ENCODE measurements at places on chromosomes 11 and 22. TPM values are rescaled to one million over a fixed set of nuclear protein-coding genes. Genes with fewer than 3 reads are reported as not detected.

DNA sequence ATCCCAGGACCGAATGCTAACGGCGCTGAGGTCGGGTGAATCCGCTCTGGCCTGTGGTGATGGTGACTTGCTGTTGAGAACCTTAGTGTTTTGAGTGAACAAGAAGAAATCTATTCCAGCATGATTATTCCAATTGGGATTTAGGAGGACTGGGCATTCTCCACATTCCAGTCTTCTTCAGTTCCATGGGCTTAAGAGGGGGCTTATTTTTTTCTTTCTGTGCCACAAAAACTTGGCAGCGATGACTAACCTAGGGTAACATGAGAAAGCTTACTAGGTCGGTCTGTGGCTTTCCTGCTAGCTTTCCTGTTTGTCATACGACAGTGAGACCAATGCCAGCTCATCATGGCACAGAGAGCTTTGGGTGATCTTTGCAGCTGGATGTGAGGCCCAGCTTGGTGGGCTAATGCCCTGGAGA, 62.9 kb upstream of the ATXN10 start:
- H3K36me3 ChIP-seq, result no peaks in the 10 kb centered on the region
- H3K27me3 ChIP-seq, result peaks cover 4% of the 10 kb centered on the region
- peak; percentile 59 for DNase-seq
- peak overlapping the region; percentile 19 for H3K27ac ChIP-seq
- H3K4me3 ChIP-seq, result no peak overlapping the region
- peaks cover 9% of the 10 kb centered on the region for H3K4me1 ChIP-seq

GRCh38 chr11:46743693-46744339, 24.8 kb downstream of the F2 start:
- DNase-seq, result no peak
- no peak overlapping the region for H3K4me3 ChIP-seq
- H3K27ac ChIP-seq, result no peak overlapping the region
- peaks cover 64% of the 10 kb centered on the region for H3K36me3 ChIP-seq
- no peaks in the 10 kb centered on the region for H3K4me1 ChIP-seq

DNA sequence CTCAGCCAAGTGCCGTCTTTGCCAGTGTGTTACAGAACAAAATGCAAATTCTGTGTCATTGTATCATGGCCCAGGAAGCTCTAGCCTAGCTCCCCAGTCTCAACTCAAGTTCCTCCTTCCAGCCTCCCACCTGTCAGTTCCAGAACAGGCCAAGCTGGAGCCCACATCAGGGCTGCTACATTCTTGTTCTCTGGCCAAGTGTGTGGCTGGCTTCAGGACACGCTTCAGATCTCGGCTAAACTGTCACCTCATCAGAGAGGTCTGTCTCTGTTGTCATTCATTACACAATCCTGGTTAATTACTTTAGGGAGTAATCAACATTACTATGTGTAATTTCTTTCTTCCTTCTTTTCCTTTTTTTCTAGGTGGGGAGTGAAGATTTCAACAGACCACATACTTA, 347.0 kb upstream of the SYN3 start:
- H3K27me3 ChIP-seq, result no peaks in the 10 kb centered on the region
- H3K4me1 ChIP-seq, result no peaks in the 10 kb centered on the region
- no peaks in the 10 kb centered on the region for H3K36me3 ChIP-seq
- H3K4me3 ChIP-seq, result no peak overlapping the region
- DNase-seq, result no peak
- no peak overlapping the region for H3K27ac ChIP-seq

MS4A12 gene
- not detected for total RNA-seq

GRCh38 chr11:96622026-96622634, 232.3 kb downstream of the JRKL start:
- no peak overlapping the region for H3K27ac ChIP-seq
- H3K36me3 ChIP-seq, result no peaks in the 10 kb centered on the region
- no peaks in the 10 kb centered on the region for H3K4me1 ChIP-seq
- no peak overlapping the region for H3K4me3 ChIP-seq
- H3K27me3 ChIP-seq, result no peaks in the 10 kb centered on the region

GRCh38 chr22:38153821-38154562, 27.6 kb downstream of the PLA2G6 start:
- no peak overlapping the region for H3K27ac ChIP-seq
- no peaks in the 10 kb centered on the region for H3K36me3 ChIP-seq
- no peaks in the 10 kb centered on the region for H3K27me3 ChIP-seq
- no peak overlapping the region for H3K4me3 ChIP-seq
- no peak for DNase-seq

FAM111B gene
- 70.1 TPM for total RNA-seq

DNA sequence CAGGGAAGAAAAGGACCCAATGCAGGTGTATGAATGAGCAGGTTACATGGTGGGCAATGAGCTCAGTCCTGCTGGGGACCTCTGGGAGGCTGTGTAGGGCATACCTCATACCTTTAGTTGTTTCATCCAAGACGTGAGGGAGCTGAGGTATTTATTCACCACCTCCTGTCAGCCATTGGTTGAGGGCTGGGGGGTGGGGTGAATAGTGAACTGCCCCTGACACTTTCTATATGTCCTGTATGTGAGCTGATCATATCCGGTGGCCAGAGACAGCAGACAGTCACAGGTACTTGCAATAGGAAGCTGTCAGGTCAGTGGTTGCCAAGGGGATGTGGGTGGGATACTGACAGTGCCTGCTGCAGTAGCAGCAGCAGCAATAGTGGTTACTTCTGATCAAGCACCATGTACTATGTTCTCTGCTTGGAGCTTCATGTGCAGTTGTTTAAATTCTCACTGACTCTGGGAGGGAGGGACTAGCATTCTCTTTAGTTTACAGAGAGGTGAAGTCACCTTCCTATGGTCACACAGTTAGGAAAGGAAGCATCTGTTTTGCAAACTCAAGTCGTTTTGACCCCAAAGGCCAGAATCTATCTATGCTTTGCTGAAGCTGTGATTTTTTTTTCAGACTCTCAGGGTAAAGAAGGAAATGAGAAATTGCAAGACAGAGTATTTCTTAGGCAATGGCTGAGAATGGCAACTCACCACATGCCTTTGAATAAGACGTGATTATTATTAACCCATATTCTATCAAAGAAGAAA, 54.0 kb downstream of the MIAT start:
- H3K4me3 ChIP-seq, result no peak overlapping the region
- no peaks in the 10 kb centered on the region for H3K4me1 ChIP-seq
- DNase-seq, result no peak
- H3K27ac ChIP-seq, result no peak overlapping the region
- H3K36me3 ChIP-seq, result peaks cover 19% of the 10 kb centered on the region

DNA sequence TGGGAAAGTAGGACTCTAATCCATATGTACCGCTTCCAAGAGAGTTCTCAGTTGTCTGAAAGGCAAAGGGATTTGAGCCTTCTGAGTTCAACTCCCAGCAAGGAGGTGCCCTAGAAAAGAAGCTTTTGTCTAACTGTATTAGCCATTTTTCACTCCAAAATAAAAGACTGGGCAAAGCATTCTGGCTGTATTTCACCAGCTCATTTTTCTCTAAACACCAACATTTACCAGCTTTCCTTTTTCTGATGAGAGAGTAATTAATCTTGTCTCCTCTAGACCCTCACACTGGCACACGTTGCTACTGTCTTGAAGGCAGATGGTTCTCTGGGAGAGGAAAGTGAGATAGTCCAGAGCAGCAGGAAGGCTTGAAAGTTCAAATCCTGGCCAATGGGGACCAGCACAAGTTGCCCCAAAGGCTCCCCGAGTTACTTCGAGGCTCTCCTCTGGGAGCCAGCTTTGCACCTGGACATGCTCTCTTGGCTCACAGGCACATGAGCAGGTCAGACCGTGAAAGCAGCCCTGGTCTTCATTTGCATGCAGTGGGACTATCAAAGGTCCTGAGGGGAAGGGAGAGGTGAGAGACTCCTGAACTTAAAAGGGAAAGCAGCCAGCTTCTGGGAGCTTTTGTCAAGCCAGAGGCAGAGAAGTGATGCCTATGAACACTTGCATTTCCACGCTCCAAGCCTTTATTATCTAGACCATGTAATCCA, 100.0 kb downstream of the NTM start:
- no peak overlapping the region for H3K4me3 ChIP-seq
- DNase-seq, result no peak
- no peaks in the 10 kb centered on the region for H3K27me3 ChIP-seq
- H3K4me1 ChIP-seq, result no peaks in the 10 kb centered on the region
- no peak overlapping the region for H3K27ac ChIP-seq
- H3K36me3 ChIP-seq, result no peaks in the 10 kb centered on the region

GRCh38 chr11:3123305-3123704, 41.8 kb downstream of the OSBPL5 start:
- no peak overlapping the region for H3K4me3 ChIP-seq
- DNase-seq, result no peak
- no peak overlapping the region for H3K27ac ChIP-seq
- H3K27me3 ChIP-seq, result no peaks in the 10 kb centered on the region

DNA sequence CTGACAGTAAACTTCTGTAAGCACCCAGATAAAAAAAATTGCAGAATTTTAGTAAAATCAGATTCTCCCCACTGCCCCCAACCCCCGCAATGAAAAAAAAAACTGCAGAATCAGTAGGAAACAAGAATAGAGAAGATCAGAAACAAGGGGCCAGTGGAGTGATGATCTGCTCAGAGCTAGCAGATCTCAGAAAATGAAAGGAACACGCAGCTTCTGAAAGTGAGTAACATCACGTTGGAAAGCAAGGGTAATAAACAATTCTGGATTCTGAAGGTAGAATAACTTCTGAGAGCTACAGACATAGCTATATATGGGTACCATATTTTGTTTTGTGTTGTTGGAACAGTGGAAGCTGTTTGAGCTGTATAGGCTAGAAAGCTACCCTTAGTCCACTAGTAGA, 23.2 kb downstream of the ACAT1 start:
- H3K27me3 ChIP-seq, result no peaks in the 10 kb centered on the region
- peak overlapping the region; percentile 44 for H3K4me3 ChIP-seq
- peak overlapping the region; percentile 81 for H3K27ac ChIP-seq
- peaks cover 76% of the 10 kb centered on the region for H3K36me3 ChIP-seq
- H3K4me1 ChIP-seq, result peaks cover 11% of the 10 kb centered on the region

SRPRA gene
- 180 TPM for total RNA-seq

MS4A3 gene
- not detected for total RNA-seq

PGA5 gene
- not detected for total RNA-seq

GRCh38 chr11:65613091-65613928, 711 bp downstream of the MAP3K11 start:
- H3K27ac ChIP-seq, result peak overlapping the region; percentile 67
- DNase-seq, result peak; percentile 74
- H3K4me1 ChIP-seq, result peaks cover 49% of the 10 kb centered on the region
- H3K4me3 ChIP-seq, result peak overlapping the region; percentile 97
- H3K36me3 ChIP-seq, result peaks cover 50% of the 10 kb centered on the region

DNA sequence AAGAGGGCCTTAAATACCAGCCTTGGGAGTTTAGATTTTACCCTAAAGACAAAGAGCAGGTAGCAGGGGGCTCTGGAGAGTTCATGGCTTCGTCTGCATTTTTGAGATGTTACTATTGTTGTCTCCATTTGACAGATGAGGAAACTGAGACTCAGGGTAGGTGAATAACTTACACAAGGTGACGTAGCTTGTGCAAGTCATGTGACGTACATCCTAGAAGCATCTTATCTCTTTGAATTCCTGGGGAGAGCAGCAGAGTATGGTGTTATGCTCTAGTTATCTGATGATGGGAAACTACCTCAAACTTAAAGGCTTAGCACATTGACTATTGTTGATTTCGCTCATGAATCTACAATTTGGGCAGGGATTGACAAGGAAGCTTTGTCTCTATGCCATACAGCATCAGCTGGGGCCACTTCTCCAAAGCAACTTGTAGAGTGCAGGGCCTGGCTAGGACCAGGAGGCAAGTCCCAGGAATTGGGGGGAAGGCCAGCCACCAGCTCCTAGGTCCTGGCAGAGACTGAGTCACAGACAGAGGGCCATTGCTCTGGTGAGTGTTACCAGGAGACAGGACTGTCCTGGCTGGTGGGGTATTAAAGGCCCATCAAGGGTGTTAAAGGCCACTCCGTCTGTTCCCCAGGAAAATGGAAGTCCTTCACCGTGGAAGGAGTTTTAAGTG, 52.1 kb upstream of the TSKU start:
- DNase-seq, result no peak
- H3K4me1 ChIP-seq, result no peaks in the 10 kb centered on the region
- peaks cover 7% of the 10 kb centered on the region for H3K27me3 ChIP-seq
- no peak overlapping the region for H3K27ac ChIP-seq

GGTLC2 gene
- total RNA-seq, result not detected

DNA sequence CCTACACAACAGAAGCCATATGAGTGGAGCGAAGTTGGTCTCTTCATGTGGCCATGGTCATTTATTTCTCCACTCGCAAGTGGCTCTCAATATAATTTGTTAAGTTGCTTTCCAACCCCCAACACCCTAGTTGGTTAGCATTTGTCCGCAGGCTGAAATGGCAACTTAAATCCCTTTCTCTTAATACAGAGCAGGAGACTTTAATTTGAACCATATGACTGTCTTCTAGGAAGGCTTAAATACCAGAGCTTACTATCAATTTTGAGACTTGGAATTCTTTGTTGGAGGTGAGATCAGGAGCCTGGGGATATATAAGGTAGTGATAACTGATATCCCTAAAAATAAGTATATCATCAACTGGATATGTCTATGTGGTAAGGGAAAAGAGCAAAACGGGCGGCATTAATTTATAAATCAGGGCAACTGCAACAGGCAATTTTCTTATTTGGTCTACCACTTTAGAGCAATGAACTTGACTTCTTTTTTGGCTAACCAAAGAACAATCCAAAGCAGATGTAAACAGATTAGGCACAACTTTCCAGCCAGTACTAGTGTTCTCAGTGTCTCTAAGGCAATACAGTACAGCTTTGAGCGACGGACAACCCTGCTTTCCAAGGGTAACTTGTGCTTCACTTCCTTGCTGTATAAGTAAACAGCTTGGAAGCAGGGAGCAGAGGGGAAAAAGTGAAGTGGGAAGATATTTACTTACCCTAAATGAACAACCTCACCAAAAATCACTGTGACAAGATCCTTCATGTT, 74.7 kb upstream of the APOA1 start:
- no peak overlapping the region for H3K27ac ChIP-seq
- H3K4me1 ChIP-seq, result peaks cover 8% of the 10 kb centered on the region
- H3K36me3 ChIP-seq, result peaks cover 11% of the 10 kb centered on the region
- DNase-seq, result no peak
- no peaks in the 10 kb centered on the region for H3K27me3 ChIP-seq

GRCh38 chr22:21009638-21010425, 5.1 kb upstream of the P2RX6 start:
- H3K36me3 ChIP-seq, result no peaks in the 10 kb centered on the region
- no peak overlapping the region for H3K27ac ChIP-seq
- H3K27me3 ChIP-seq, result peaks cover 9% of the 10 kb centered on the region
- DNase-seq, result peak; percentile 84
- peaks cover 9% of the 10 kb centered on the region for H3K4me1 ChIP-seq
